Activated CD8-positive, alpha-beta T cell treated with anti-CD3 and anti-CD28 coated beads, Interleukin-2, amount 10 ng/mL, durations not matched to agents 7 days and 5 days (primary cell): ENCODE measurements at places on chromosomes 5 and 9. TPM values are rescaled to one million over a fixed set of nuclear protein-coding genes. Genes with fewer than 3 reads are reported as not detected.

Gene APBA1
- 0.13 TPM for total RNA-seq

DNA sequence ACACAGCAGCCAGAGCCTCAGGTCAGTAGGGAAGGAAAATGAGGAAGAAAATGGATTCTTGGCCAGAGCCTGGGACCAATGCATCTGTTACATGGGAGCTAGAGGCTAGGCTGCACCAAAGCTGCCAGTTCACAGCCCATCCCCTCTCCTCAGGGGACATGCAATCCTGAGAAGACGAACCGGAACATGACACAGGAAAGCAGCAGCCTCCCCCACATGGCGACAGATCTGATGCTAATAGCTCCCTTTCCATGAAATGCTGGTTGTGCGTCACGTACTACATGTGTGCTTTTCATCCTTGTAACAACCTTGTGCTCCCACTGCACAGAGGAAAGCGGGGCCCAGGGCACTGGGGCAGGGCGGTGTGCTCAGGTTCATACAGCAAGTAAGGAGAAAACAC is 67.5 kb downstream of the PRRT1B start:
- DNase-seq, result no peak

GRCh38 chr5:157273131-157273556 is 7.2 kb downstream of the CYFIP2 start:
- DNase-seq, result peak; percentile 67

DNA sequence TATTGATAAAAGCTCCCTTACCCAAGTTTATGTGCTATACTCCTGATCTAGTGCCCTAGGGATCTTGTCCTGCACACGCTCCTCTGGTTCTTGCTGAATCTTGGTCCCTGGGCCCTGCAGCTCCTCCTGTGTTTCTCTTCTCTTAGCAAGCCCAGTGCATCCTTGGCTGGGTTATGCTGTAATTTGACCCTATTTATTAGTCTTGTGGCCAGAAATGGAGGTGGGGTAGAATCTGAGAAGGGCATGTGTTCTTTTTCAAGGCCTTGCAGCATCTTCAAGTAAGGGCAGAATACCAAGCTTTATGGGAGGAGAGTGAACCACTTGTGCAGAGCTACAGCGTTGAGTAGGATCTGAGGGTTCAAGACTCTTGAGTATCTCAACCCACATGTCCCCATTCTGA is 366.8 kb downstream of the FAM170A start:
- DNase-seq, result no peak

DNA sequence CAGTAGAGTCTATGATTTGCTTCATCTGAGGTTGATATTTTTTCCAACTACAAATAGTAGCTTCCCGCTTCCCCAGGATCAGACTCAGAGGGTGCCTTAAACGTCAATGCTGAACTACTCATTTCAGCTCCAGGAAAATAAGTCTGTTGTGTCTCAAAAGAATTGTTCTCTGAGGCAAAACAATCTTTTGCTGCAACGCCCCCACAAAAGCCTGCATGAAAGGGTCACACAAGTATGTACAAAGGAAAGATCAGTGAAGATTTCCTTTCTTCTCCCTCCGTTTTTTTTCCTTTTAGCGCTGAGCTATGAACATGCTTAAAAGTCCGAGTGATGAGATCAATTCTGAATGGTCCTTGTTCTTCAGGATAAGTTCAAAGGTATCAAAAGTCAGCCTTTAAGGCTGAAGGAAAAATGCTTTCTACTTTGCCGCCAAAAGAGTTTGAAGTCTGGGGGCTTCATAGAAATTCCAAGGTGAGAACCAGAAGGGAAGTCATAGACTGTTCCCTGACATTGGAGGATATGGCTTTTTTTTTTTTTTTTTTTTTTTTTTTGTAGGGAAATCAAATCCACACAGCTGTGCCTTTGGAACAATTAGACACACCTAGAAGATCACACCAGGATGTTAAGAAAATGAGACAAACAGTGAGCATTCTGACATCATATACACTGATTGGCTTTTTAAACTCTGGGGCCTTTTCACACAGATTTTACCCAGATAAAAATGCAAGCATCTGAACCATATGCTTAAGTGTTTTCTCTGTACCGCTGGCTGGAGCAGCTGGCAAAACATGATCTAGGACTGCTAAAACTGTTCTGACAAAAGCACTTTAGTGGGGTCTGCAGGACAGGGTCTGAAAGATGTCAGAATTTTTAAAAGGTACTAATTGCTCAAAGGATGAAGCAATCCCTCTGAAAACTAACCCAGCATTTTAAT is 329.3 kb downstream of the ENC1 start:
- no peak for DNase-seq
